ENCODE measurements at places on chromosomes 12 and 14.

DNA sequence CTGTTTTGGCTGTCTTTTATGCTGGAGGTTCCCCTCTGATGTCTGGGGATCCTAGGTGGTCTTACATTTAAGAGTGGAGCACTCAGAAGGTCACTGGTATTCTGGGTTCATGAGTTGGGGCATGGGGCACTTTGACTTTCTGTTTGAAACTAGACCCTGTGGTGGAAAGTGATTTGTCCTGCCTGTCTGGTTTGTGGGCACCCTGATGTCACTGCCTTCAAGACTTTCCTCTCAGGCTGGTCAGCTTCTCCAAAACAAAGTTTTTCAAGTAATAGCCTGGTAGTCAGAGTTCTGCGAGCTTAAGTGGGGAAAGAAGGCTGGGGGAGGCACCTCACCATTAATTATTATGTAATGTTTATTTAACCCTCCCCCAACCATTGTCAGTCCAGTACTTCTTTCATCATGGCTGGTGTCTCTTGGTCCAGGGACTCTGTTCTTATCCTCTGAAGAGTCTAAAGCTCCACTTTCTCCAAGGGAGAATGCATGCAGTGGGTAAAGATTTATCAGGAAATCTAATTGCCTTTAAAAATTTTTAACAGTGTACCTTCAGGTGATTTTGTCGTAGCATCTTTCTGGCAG lies 35.3 kb downstream of the ZC3H14 start:
- DNase-seq = no peak

DNA sequence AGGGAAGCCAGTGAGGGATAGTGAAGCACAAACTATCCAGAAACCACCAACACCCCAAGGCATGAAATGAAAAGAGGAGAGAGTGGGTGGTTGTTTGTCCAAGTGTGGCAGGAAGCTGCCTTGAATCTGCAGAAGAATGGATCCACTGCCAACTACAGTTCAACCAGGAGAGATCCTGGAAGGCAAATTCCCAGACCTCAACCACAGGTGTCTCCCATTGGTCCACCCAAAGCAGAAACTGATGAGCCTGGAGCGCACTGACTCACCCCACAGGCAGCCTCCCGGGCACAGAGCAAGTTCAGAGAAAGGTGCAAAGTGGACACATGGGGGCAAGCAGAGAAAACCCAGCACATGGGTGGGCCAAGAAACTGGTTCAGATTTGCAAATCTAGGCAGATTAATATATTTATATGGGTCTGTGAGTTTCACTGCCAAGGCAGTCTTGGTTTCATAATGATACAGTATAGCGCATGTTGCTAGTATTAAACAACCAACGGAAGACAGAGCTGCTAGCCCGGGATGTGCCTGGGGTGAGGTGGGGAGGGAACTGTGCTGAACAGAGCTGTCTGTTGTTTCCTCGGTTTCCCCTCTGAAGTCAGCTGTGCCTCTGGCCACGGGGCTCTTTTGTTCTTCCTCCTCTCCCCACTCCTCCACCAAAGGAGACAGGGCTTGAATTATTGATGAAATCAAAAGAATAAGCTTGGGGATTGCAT lies 416.2 kb upstream of the CCDC196 start:
- DNase-seq = no peak

GRCh38 chr12:70724444-70724843 lies 87.2 kb upstream of the PTPRB start:
- DNase-seq = no peak

GRCh38 chr14:28308734-28309133 lies 457.9 kb upstream of the FOXG1 start:
- DNase-seq = no peak

DNA sequence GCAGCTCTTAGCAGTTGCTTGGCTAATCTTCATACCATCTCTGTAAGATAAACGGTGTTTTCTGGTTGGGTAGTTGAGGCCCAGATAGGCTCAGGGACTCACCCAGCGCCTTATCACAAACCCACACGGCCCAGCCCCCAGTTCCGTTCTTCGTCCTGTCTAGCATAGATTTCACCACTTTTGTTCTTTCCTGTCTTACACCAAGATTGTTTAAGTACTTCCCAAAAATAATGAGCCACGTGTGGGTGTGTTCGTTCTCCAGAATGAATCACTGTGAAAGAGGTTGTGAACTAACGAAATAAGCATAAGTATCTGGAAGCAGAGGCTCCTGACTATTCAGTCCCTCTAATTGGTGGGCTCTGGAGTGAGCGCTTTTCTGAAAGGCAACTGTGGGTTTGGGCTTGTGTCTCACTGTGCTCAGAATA lies 21.4 kb downstream of the ACVR1B start:
- peak; percentile 10 for DNase-seq

- no peak for DNase-seq
These were observed 63.3 kb downstream of the CALM1 start for GRCh38 chr14:90460136-90460535.

DNA sequence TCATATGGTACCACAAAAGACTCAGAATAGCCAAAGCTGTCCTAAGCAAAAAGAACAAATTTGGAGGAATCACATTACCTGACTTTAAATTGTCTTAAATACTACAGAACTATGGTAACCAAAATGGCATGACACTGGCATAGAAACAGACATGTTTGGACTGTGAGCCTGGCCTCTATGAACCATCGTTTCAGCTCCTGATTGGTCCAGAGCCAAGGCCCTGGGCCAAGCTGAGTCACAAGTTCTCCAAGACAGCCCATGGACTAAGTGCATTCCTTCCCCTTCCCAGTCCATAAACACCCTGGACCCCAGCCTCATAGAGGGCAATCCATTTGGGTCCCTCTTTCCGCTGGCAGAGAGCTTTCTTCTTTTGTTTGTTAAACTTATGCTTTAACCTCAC lies 12.1 kb upstream of the PRR4 start:
- no peak for DNase-seq

DNA sequence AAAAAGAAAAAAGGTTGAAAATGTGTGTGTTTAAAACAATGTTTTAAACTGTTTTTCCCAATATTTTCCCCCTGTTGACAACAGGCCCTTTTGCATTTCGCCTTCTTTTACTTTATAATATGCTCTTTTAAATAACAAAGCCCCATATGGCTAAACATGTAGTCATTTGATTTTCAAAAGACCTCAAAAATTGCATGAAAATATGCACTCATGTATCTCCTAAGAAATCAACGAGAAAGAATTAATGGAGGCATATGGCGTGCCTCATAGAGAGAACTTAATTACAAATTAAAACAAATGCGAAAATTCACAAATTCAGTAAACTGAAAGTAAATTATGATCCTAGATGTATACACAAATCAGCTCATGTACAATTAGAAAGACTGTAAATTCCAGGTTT lies 202.6 kb upstream of the FOXN3 start:
- DNase-seq = no peak

GRCh38 chr14:86521843-86522242 lies 991.9 kb downstream of the FLRT2 start:
- DNase-seq = no peak

- no peak for DNase-seq
These were observed 73.6 kb downstream of the ARID2 start for GRCh38 chr12:45803111-45803510.

- DNase-seq = no peak
These were observed 72.5 kb downstream of the NTN4 start for GRCh38 chr12:95718006-95718431.

- DNase-seq = no peak
These were observed 93.4 kb upstream of the CPM start for GRCh38 chr12:69026336-69026735.

- DNase-seq = no peak
These were observed 74.6 kb downstream of the CIT start for GRCh38 chr12:119802472-119802871.

GRCh38 chr14:65277580-65278270 lies 134.8 kb upstream of the FUT8 start:
- no peak for DNase-seq

- no peak for DNase-seq
These were observed at the start of gene CLEC4D for GRCh38 chr12:8513256-8513655. Gene CLEC4D (plus strand): TSS chr12:8513503. CDS start chr12:8513733, 230 bp downstream.

DNA sequence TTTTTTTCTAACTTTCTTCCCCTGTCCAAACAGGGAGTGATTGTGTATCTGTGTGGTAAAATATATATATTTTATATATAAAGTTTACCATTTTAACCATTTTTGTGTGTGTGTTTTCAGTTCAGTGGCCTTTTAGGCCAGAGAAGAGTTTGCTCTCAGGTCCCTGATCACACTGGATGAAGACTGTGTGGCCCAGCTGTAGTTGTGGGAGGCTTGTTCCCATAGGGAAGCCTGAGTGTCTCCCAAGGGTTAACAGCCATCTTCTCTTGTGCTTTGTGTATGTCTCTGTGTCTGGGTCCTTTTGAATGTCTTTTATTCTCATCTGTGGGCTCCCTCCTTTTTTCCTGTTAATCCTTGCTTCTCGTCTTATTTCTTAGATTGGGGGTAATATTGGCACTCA lies 23.4 kb downstream of the CGRRF1 start:
- DNase-seq = no peak

GRCh38 chr12:18430425-18431048 lies 169.2 kb downstream of the PIK3C2G start:
- DNase-seq = no peak

GRCh38 chr14:61238611-61239245 lies 42.4 kb downstream of the TMEM30B start:
- DNase-seq = no peak

GRCh38 chr14:98077176-98077575 lies 1194.8 kb downstream of the BCL11B start:
- DNase-seq = no peak

DNA sequence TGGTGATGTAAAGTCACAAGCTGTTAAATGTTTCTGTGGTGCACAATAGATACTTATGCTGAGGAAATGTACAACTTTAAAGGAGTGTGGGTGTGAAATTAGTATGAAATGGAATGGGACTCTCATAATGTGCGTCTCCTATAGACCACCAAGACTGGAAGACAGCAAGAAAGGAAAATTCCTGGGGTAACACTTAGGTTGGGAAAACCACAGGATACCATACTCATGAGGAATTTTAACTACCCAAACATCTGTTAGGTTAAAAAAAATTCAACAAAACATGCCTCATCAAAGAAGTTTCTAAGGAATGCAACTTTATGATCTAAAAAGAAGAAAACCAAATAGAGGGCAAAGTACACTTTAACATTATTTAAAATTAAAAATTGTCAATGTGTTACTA lies 113.7 kb upstream of the MYF6 start:
- no peak for DNase-seq

Data from naive thymus-derived CD8-positive, alpha-beta T cell (primary cell).